ENCODE measurements at places on chromosomes 12 and 14. TPM values are rescaled to one million over a fixed set of nuclear protein-coding genes. Genes with fewer than 3 reads are reported as not detected.

DNA sequence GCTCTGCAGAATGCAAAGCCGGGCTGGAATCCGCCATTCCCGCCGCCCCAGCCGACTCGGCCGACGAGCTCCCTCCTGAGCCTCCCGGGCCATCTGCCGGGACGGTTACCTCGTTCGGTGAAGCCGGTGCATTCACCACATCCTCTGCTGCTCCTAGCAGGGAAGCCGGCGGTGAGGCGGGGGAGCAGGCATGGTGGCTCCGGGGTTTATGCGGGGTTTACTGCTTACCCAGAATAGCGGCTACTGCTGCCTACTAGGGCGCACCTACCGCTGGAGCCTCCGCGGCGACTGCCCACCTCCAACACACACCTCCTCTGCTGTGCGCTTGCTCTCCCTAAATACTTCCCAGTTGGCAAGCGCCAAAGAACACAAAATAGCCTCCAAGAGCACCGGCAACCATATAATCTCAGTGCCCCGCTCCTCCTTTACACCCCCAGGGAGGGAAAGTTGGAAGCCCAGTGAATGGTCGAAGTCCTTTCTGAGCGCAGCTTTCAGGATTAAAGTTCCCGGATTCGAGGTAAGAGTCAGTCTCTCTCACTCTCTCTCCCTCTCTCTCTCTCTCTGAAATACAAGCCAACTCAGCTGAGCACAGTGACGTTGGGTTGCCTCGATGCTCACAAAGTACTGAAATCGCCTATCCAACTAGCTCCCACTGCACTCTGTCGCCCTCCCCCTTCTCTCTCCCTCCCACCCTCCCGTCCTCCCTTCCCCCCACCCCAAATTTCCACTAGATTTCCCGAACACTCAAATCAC is at the start of gene TBX5:
TBX5 (minus strand) TSS at position 626 of the 753 bp plus-strand sequence. CDS start 2,246 bp downstream, outside the sequence.
- no peak for DNase-seq

The GLIPR1L1 gene
- not detected for total RNA-seq

DNA sequence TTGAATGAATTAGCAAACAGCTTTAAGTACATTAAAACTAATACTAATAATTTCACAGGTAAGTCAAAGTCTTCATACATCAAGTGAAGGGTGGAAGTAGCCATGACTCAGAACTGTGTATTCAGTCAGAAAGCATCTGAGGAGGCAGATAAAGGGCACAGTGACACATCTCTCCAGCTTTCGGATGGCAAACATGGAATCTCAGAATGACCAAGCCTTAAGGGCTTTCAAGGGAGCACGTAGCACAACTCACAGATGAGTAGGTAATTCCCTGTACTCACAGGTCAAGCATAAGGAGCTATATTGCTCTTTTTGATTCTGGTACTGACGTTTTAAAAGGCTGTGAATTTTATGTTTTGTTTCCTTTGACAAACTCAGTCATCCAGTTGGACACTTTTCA is 56.0 kb downstream of the MDGA2 start:
- DNase-seq = no peak

DNA sequence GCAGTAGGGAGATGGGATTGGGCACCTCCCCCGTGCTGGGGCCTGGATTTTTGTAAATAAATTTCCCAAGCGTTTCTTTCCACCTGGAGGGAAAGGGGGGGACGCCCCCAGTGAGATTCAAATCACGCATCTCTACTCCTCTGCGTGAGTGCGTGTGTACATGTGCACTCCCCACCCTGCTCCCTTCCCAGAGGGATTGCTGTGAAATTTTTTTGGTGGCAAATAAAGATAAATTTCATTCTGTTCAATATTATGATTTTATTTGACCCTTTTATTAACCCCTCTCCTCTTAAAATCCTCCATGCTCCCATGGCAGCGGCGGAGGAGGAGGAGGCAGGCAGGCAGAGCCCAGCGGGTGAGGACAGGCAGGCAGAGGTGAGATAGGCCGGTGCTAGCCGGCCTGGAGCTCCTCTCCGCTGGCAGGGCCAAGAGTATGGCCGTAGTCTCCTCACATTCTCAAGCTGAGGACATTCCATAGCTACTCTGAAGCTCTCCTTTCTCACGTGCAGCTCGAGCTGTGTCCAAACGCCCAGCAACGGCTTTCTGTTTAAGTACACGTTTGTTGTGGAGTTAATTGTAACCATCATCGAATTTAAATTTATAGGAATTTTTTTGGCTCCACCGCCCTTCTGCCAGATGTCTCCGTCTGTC is 1.5 kb upstream of the HOTAIR start:
- no peak for DNase-seq

DNA sequence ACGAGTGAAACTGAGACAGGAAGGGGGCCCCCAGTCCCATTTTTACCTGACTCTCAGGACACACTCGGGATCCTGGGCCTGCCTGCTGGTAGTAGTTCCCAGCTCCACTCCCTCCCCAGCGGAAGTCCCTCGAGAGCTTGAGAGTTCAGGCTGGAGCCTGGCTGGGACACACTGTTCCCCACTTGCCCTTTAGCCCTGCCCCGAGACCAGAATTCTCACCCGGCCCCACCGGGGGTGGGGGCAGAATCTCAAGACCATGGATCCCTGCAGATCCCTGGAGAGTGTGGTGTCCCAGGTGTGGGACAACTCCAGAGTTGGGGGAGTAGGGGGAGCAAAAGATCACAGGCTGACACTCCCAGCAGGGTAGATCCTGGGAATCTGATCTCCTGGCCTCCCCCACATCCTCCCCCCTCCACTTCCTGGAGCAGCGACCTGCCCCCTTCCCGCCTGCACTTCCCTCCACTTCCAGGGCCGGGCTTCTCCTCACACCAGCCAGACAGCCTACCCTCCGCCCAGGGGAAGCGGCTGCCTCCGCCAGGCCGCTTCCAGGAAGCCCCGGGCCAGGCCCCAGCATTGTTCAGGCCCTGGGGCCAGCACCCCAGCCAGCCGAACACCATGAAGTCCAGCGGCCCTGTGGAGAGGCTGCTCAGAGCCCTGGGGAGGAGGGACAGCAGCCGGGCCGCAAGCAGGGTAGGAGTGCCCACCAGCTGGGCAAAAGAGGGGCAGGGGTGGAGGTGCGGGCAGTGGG is at the start of gene TNS2:
TNS2 (plus strand) TSS at position 495 of the 748 bp plus-strand sequence; CDS start at position 616, 121 bp downstream.
- DNase-seq = peak; percentile 71

DNA sequence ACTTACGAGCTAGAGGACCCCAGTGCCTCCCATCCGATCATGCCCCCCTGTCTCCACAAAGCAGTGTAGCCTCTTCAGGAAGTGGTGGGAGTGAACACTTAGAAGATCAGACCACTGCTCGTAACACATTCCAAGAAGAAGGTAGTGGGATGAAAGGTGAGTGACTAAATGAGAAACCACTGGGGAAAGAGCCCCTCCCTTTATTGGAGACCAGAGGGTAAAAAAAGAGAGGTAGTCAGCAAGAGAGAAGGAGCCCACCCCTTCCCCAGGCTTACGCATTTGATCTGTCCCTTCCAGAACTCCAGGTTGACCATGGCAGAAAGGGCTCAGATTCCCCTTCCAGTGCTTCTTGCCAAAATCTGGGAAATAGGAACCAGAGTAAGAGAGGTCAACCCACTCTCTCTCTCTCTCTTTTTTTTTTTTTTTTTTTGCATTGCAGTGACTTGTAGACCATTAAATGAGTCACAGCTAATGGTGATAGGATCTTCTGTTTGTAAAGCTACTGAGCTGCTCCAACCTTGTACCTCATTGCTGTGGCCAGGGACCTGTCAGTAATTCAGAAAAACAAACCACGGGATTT is 165.4 kb downstream of the GCH1 start:
- no peak for DNase-seq

DNA sequence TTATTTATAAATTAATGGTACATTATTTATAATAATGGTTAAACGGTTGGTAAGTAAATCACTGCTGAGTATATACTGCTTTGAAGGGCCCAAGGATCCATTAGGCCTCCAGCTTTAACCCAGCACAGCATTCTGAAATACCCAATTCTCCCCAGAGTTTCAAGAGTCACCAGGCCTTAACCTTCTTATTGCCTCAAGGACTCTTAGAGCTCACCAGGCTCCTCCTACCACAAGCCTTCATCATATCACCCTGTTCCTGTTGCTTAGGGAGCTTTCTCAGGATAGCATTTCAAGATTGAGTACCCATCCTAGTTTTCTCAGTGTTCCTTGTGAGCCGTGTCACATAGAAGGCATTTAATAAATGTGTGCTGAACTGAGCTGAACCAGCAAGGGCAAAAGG is 242.5 kb downstream of the FBXL14 start:
- DNase-seq = no peak

The TAMALIN gene
- total RNA-seq = 29.7 TPM

DNA sequence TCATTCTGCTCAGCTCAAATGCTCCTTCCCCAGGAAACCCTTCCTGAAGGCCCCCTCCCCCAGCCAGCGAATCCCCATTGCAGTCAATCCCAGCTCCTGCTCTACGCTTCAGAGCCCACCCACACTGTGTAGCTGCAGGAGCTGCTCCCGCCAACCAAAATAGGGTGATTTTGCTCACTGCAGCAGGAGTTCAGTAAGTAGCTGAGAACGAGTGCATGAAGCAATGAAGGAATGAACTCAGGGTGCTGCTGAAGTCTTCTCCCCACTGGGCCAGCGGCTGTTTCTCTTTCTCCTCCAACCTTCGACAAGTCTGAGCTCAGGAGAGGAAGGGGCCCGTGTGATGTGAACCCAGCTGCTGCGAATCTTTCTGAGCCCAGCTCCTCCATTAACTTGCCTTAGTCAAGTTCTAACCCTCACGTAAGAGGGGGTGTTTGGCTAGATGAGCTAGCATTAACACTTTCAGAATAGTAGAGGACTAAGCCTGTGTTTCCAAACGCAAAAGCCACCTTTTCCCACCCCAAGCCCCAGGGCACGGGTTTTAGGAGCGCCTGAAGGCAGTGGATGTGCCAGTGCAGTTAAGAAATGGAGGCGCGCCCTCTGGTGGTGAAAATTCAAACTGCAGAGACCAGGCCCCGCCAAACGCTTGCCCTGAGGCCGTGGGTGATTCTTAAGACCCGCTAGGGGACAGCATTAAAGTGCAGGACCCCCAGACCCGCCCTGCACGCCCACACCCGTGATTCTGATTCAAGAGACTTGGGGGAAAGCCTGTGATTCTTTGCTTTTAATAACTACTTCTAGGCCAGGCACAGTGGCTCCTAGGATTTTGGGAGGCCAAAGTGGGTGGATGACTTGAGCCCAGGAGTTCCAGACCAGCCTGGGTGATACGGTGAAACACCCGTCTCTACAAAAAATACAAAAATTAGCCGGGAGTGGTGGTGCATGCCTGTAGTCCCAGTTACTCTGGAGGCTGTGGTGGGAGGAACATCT is 11.9 kb upstream of the SERPINA4 start:
- DNase-seq = peak; percentile 82

Data from endothelial cell (in vitro differentiated cells).